ENCODE measurements at places on chromosomes 12 and 14.

GRCh38 chr12:19518209-19518608, 78.9 kb downstream of the AEBP2 start:
- DNase-seq, result no peak

GRCh38 chr12:106078358-106079010, 60.3 kb downstream of the NUAK1 start:
- no peak for DNase-seq

- DNase-seq, result peak; percentile 34
Measured at GRCh38 chr14:66476964-66477363, 9.2 kb upstream of the CCDC196 start.

DNA sequence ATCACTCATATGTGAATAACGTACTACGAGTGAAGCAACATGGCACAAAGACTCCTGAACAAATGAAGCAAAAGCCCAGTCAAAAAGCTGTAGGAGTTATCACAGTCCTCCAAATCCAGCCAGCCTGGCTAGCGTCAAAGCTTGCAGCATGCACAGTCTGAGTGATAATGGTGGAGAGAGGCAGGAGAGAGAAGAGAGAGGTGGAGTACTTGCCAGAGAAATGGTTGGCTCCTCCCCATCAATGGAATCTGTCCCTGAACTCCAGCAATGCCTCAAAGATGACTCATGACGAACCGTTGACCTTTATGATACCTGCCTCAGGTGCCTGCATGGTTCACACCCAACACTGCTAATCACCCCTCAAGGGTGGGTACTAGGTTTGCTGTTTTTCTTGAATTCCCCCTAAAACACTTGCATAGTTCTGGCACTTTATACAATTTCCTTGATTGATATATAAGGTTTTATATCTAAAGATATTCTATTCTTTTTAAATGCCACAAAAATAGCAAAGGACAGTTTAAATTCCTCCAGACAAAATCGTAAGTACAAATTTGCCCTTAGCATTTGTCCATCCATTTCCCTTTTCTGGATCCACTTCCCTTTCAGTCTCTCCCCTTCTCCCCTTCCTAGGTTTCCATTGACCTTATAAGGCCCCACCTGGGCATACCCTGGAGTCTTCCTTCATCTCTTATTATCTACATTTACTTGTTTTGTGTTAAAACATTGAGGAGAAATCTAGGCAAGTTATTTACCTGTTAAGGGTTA, 10.2 kb downstream of the ARHGDIB start:
- no peak for DNase-seq

GRCh38 chr12:111932241-111932640, 80.7 kb downstream of the TMEM116 start:
- no peak for DNase-seq

- DNase-seq, result no peak
Measured at GRCh38 chr12:132624910-132625630, 6.5 kb downstream of the P2RX2 start.

- DNase-seq, result no peak
Measured at GRCh38 chr14:101595887-101596721, 34.8 kb downstream of the DIO3 start.

DNA sequence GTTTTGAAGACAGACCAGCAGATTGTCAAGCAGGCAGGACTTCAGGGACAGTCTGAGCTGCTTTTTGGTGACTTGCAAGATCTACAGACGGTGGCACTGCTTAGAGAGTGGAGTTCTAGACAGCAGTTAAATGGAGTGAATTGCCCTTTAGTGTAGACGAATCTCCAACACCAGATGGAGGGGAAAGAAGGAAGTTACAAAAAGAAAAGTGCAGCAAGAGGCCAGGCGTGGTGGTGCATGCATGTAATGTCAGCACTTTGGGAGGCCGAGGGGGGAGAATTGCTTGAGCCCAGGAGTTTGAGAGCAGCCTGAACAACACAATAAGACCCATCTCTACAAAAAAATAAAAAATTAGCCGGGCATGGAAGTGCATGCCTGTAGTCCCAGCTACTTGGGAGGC, 8.4 kb upstream of the HHIPL1 start:
- no peak for DNase-seq

GRCh38 chr14:102949062-102949800, 26.8 kb downstream of the AMN start:
- DNase-seq, result no peak

DNA sequence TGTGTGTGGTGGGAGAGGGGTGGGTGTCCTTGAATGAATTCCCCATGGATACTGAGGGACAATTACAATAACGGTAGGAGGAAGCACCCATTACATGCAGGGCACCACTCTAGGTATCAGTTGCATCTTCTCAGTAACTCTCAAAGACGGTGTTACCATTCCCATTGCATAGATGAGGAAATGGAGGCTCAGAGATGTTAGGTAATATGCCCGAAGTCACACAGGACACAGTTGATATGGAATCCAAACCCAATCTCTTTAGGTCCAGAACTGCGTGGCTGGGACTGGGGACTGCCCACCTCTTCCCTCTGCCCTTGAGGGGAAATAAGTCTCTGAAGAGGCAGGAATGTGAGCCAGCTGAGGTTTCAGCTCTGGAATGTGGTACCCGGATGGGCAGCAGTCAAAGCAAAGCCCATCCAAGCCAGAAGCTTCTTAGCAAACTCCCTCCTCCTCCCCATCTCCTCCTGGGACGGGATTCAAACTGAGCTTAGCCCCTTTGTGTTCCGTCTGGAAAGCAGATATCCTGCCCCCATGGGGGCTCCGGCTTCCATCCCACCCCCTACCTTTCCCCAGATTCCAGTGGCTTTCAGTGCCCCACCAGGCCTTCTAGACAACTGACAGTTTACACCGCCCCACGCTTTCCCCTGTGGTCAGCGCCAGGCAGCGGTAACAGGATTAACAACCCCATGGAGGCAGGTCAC, 187.5 kb downstream of the RBM19 start:
- no peak for DNase-seq

- DNase-seq, result no peak
Measured at GRCh38 chr14:52868911-52869618, 77.7 kb upstream of the GNPNAT1 start.

- no peak for DNase-seq
Measured at GRCh38 chr12:49730568-49731101, 10.7 kb upstream of the TMBIM6 start.

GRCh38 chr12:131210506-131211339, 257.0 kb downstream of the ADGRD1 start:
- no peak for DNase-seq

- no peak for DNase-seq
Measured at GRCh38 chr12:115771065-115771464, 506.4 kb downstream of the MED13L start.

- no peak for DNase-seq
Measured at GRCh38 chr12:75651342-75651695, 139.9 kb upstream of the KRR1 start.

DNA sequence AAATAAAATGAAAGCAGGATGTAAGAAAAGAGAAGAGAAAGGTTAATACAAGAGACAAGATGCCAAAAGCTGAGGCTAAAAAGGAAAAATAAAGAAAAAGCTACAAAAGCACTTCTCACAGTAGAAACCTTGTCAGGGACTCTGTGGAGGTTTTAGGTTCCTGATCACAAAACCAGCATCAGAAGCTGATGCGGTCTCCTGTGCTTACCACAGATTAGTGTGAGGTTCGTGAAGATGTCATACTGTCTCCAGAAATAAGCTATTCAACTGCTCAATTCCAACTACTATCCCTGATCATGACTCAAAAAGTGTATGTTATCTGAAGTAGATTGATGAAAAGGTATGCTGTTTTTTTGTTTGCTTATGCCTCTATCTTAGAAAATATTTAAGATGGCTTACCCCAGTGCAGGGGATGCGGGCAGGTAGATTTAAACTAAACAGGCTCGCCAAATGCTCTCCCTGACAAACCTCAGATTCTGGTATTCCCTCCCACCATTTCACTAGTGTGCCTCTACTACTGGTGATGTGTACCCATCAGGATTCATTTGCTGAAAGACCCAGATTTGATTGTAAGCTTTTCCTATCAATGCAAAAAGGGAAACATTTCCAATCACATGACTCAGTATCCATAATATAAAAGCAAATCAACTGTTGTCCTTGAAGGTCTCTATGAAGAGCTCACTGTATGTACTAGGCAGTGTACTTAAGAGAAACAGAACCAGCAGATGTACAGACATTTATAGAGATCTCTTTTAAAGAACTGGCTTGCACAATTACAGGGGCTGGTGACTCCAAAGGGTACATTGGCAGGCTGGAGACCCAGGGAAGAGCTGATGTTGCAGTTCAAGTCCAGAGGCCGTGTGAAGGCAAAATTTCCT, 169.5 kb upstream of the FOXN3 start:
- DNase-seq, result no peak

DNA sequence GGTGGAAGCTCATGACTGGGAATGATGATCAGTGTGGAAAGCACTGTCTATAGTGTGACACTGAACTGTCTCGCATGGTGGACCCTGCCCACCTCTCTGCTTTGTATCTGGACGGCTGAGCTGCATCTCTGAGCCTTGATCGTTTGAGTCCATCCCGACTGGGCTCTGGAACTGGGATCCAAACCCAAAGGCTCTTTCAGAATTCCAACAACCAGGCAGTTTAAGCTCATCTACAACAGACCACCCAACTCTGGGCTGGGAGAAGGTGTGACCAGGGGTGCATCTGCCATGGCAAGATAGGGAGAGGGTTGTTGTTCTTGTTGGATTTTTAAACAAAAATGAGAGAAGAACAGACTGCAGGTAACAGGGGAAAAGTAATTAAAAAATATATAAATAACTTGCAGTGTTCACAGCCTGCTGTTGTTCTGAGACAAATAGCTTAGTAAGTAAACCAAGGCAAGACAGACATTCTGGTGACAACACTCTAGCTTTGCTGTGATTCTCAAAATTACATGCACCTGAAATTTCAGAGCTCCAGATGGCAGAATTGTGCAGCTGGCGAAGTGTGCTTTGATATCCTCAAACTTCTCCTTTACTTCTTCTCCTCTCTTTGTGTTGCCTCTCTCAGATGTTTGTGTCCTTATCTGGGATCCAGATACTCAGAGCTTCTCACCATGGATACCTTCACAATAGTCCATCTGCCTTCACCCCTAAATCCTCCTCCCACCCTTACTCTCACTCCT, 209.6 kb downstream of the EMP1 start:
- DNase-seq, result no peak

DNA sequence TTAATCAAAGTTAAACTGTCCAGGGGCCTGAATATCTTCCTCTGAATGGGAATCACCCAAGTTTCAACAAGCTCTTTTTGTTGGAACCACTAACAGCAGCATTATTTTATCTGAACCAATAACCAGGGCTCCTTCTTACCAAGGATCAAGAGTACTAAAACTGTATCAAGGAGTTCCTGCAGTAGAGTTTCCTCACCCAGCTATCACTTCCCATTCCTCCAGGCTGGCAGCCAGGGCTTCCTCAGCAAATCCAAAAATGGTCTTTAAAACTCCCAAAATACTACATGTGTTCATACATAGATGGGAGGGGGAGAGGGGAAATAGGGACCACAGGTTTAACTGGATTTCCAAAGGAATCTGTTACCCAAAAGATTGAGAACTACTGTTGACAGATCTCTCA, 10.5 kb downstream of the FMNL3 start:
- no peak for DNase-seq

DNA sequence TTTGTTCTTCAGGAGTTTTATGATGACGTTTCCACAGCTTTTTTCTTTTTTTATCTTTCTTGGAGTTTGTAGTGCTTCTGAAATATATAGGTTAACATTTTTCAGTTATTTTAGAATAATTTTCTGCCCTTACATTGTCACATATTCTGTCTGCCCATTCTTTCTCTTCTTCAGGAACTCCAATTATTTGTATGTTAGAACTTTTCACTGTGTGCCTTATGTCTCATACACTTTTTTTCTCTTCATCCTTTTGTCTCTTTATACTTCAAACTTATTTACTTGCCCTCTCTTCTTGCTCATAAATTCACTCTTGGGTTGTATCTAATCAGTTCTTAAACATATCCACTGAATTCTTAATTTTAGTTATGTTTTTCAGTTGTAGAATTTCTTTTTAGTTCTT, 105.3 kb downstream of the ARID2 start:
- no peak for DNase-seq

GRCh38 chr12:110104188-110105094, 19.7 kb upstream of the IFT81 start:
- no peak for DNase-seq

- DNase-seq, result no peak
Measured at GRCh38 chr12:27237790-27238771, 6.0 kb upstream of the STK38L start.

DNA sequence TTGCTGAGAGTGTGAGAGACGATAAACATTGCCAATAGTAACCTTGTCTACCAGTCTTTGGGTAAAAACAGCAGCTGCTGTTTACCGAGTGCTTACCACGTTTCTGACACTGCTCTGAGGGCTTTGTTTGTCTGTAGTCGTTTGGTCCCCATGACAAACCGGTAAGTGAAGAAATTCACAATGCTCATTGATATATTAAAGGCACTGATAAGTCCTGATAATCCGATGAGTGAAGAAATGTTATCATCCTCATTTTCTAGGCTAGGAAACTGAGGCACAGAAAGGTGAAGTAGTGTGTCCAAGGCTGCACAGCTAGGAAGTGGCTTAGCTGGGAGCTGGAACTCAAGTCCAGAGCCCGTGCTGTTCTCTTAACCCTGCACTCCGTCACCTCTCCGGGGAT, 138.6 kb downstream of the SCARB1 start:
- DNase-seq, result peak; percentile 78

DNA sequence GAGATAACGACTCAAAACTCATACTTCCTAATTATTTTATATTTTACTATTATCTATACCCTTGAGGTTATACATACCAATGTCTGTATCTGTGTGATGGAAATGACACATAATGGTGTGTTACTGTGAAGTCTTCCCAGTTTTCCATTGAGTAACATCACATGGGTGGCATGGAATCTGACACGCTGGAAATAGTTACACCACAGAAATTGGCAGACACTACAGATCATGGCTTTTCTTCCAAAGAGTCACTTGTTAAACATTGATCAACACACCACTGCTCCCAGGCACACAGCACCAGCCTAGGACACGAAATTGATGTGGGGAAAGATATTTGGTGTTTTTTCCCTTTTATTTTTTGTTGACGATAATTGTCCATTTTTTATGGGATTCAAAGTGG, 33.0 kb upstream of the VWF start:
- DNase-seq, result no peak

DNA sequence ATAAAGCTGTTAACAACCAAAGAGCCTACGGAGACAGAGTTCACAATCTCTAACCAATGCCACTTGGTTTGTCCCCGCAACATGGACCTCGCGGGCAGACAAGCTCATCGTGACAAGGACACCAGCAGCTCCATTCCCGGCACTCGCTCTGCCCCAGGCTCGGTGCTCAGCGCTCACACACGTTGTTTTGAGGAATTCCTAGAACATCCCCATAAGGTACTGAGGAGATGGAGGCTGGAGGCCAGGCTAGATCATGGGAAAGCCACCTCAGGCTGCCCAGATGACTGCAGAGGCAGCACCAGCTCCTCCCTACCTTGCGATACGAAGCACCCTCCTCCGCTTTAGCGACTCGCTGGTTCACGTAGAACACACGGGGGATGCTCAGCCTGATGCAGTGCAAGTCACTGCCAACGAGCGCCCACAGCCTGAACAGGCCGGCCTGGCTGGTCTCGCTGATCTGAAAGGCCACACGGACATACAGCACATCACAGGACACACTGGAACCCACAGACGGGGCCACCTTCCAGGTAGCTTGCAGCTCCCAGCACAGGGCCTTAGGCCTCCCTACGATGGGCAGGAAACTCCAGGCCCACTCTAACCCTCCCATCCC, 30.1 kb downstream of the P2RX2 start:
- DNase-seq, result no peak

- DNase-seq, result no peak
Measured at GRCh38 chr12:69024907-69025306, 91.9 kb upstream of the CPM start.

- DNase-seq, result no peak
Measured at GRCh38 chr14:84963518-84963917, 566.4 kb upstream of the FLRT2 start.

Measured in NCI-H1694 (cell line).